ENCODE measurements at places on chromosomes 1 and 21. TPM values are rescaled to one million over a fixed set of nuclear protein-coding genes. Genes with fewer than 3 reads are reported as not detected.
A peak's percentile ranks its signal among the peaks of the same experiment; 100 is the strongest.

DNA sequence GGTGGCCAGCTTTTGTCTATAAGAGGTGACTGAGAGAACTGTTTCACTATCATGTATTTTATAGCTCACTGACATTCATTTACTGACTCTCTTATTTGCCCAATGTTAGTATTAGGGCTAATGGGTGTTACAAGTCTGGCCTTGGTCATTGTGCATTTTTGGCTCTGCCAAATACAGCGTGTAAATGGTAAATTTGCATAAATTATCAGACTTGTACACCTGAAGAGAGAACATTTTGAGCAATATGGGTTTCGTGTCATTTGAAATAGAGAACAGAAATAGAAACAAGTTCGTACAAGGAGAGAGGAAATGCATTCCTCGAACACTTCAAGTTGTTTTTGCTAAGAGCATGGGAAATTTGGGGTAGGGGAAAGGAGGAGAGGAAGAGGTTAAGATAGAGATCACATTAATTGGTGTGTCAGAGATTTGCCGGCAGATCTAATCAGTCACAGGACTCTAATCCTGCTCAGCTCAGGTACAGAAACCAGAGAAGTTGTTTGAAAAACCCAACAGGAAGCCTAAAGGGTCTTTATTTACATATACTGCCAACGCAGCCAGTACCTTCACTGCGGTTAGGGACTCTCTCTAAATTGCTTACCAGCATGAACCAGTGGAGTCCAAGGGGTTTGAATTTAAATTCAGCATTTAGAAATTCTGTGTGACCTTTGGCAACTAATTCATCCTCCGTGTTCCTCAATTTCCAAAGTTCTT, 261.5 kb downstream of the GPATCH2 start:
- H3K36me3 ChIP-seq: no peaks in the 10 kb centered on the region
- H3K27me3 ChIP-seq: no peaks in the 10 kb centered on the region
- H3K4me1 ChIP-seq: no peaks in the 10 kb centered on the region
- H3K4me3 ChIP-seq: no peak overlapping the region
- H3K27ac ChIP-seq: no peak overlapping the region
- DNase-seq: no peak

Gene C1orf115
- total RNA-seq: 19.0 TPM

DNA sequence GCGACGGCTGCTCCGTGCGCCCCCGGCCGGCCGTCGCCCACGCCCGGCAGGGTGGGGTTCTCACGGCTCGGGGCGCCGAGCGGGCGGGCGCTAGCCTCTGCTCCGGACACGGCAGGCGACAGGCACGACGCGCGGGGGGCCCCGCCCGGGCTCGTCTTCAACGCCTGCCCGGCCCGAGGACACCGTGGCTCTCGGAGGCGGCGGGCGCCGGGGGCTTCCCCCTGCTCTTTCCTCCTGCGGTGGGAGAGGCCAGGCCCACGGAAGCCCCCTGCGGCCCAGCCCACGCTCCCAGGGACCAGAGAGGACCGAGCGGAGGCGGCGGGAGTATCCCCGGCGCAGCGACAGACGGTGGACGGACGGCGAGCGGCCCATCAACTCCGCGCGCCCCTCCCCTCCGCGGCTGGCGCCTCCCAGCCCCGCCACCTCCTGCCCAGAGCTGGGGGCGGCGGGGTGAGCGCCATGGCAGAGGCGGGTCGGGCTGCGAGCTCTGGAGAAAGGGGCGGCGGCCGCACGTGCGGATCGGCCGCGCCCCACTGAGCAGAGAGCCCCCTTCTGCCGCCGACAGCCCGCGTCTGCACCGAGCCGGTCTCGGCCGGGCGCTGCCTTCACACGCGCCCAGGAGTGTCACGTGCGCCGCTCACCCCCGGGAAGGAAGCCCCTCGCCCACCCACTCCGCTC, at the start of the genes SHE and TDRD10:
TSS of gene SHE (minus strand) at position 347 of the 678 bp plus-strand sequence. CDS start 386 bp downstream, outside the sequence.
TSS of gene TDRD10 (plus strand) at position 154 of the 678 bp plus-strand sequence. CDS start 4,685 bp downstream, outside the sequence.
- no peaks in the 10 kb centered on the region for H3K27me3 ChIP-seq
- H3K4me3 ChIP-seq: peak within 1 kb of the TSS; percentile 63
- peak within 1 kb of the TSS; percentile 87 for H3K27ac ChIP-seq
- H3K36me3 ChIP-seq: no peaks in the 10 kb centered on the region
- H3K4me1 ChIP-seq: no peaks in the 10 kb centered on the region

- H3K36me3 ChIP-seq: no peaks in the 10 kb centered on the region
- no peaks in the 10 kb centered on the region for H3K4me1 ChIP-seq
- H3K27ac ChIP-seq: no peak overlapping the region
- H3K27me3 ChIP-seq: no peaks in the 10 kb centered on the region
Observed at GRCh38 chr1:183388735-183389134, 29.4 kb downstream of the NMNAT2 start.

GRCh38 chr1:90236493-90236892, 241.6 kb downstream of the ZNF326 start:
- peaks cover 2% of the 10 kb centered on the region for H3K27me3 ChIP-seq
- H3K4me3 ChIP-seq: no peak overlapping the region
- no peaks in the 10 kb centered on the region for H3K4me1 ChIP-seq
- H3K27ac ChIP-seq: no peak overlapping the region

DNA sequence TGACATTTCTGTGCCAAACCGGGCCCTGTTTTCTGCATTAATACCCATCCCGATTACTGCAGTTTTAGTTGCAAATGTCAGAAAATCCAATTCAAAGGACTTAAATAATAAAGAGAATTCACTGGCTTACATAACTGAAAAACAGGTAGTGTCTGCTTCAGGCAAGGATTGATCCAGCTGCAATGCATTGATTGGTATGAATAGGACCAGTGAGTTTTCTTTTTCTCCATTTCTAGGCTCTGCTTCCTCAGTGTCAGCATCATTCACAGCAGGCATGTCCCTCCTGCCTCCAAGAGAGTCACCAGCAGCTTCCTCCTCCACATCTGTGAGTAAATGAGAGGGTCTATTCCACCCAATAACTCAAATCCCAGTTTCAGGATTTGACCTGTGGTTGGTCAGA, 33.7 kb upstream of the ACTL8 start:
- no peak for DNase-seq
- no peak overlapping the region for H3K4me3 ChIP-seq
- no peak overlapping the region for H3K27ac ChIP-seq
- H3K4me1 ChIP-seq: no peaks in the 10 kb centered on the region
- H3K36me3 ChIP-seq: no peaks in the 10 kb centered on the region

GRCh38 chr1:230857822-230858221, 10.5 kb downstream of the C1orf198 start:
- no peak overlapping the region for H3K4me3 ChIP-seq
- H3K27me3 ChIP-seq: no peaks in the 10 kb centered on the region
- DNase-seq: peak; percentile 49

- no peaks in the 10 kb centered on the region for H3K4me1 ChIP-seq
- no peaks in the 10 kb centered on the region for H3K36me3 ChIP-seq
- DNase-seq: no peak
Observed at GRCh38 chr1:159081626-159082025, 5.1 kb upstream of the AIM2 start.
